ENCODE measurements at places on chromosomes 6 and 20.

- H3K27me3 ChIP-seq: no peaks in the 10 kb centered on the region
- DNase-seq: peak; percentile 9
- no peak overlapping the region for H3K27ac ChIP-seq
- no peaks in the 10 kb centered on the region for H3K36me3 ChIP-seq
- no peaks in the 10 kb centered on the region for H3K4me1 ChIP-seq
- no peak overlapping the region for H3K4me3 ChIP-seq
These were observed 261.4 kb upstream of the PRDM1 start for GRCh38 chr6:105824732-105825131.

GRCh38 chr6:71420095-71420692, 131.6 kb downstream of the OGFRL1 start:
- DNase-seq: peak; percentile 37
- no peaks in the 10 kb centered on the region for H3K27me3 ChIP-seq
- peak overlapping the region; percentile 91 for H3K4me3 ChIP-seq
- no peak overlapping the region for H3K27ac ChIP-seq

- H3K36me3 ChIP-seq: no peaks in the 10 kb centered on the region
- H3K27ac ChIP-seq: no peak overlapping the region
- DNase-seq: peak; percentile 46
- peaks cover 14% of the 10 kb centered on the region for H3K4me1 ChIP-seq
- no peaks in the 10 kb centered on the region for H3K27me3 ChIP-seq
These were observed 43.0 kb downstream of the TSPYL4 start for GRCh38 chr6:116210750-116211425.

DNA sequence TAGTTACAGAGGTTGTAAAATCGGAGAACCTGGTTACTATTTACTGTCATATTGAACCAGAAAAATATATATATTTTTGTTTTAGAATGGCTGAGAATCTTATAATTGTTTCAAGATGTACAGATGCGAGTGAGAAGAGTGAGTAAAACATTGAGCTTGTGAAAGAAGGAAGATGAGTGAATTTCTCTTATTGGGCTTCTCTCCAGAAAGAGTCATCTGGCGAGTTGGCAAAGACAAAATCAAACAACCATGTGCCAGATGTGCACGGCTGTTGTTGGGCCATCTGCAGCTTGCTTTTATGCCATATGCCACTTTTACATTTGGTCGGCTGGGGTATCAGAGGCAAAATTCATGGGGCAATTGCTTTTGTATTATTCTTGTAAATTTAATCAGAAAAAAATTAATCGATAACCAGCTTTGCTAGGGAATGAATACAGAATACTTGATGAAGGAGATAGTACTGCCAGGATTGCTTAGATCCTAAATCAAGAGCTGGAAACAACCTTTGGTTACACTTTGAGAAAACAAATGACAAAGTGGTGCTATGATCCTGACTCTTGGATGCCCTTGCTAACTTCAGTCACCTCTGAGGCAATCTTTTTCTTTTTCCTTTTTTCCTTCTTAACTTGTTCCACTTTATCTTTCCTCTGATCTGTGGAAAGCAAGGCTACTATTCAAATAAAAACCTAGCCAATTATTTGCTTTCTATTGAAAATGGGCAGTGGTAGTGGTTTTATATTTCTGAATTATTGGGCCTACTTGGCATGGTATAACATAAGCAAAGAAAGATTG, 97.1 kb upstream of the GRIK2 start:
- H3K4me1 ChIP-seq: 0 out of 2 replicates have a peak, but pooled peaks cover 9% of the 10 kb centered on the region
- H3K4me3 ChIP-seq: no peak overlapping the region
- peak; percentile 32 for DNase-seq

DNA sequence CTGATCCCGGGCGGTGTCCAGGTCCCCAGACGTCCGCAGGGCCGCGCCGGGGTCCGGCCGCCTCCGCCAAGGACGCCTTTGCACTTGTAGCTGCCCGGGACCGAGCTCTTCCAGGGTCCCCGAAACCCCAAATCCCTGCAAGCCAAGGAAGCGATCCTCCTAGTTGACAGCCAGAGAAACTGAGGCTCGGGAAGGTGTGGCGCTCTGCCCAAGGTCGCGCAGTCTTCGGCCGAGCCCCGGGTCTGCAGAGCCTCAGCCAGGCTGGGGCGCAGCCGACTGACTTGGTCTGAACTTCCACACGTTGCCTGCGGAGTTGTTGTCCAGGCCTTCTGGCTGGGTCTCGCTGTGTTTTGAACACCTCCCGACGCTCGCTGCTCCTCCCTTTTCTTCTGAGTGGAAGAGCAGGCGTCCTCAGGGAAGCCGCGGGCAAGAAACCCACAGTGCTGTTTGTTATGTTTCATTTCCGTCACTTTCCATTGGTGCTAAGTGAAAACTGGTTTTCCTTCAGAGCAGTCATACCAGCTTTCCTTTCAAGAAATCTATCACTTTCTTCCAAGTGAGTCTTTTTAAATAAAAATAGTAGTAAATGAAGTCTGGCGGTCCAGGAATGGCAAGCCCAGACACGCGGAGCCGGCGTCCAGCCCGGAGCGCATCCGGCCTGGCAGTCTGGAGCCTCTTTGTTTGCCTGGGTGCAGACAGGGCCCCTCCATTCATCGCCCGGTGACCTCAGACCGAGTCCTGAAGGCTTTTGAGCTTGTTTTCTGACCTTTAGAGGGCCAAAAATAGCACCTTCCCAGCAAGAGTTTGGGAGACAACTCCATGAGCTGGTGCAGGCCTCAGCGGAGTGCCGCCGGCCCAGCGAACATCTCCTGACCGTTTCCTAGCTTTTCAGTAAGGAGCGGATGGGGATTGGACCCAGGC, 698 bp downstream of the FAM210B start:
- 0 out of 2 replicates have a peak overlapping the region, but pooled peaks have one; percentile 3 for H3K27ac ChIP-seq
- H3K4me1 ChIP-seq: peaks cover 20% of the 10 kb centered on the region
- peak; percentile 78 for DNase-seq
- H3K4me3 ChIP-seq: peak overlapping the region; percentile 95

DNA sequence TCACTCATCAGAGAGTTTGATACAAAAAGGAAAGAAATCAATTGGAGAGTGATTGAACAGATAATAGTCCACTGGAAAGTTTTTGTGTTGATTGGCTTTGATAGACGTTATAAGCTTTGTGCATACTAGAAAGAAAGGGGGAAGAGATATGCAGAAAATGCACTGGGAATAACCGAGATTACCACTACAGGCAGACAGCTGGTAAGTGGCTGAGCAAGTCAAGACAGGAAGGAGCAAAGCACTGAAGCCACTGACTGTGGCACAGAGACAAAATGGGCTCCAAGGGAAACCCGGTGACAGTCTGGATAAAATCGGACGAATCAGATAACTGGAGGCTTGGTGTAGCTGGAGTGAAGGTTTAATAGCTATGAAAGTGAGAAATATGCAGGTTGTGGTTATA, 209.0 kb downstream of the SIM1 start:
- H3K27me3 ChIP-seq: no peaks in the 10 kb centered on the region
- H3K4me1 ChIP-seq: no peaks in the 10 kb centered on the region
- H3K4me3 ChIP-seq: no peak overlapping the region
- no peak for DNase-seq

- H3K36me3 ChIP-seq: no peaks in the 10 kb centered on the region
- H3K27me3 ChIP-seq: peaks cover 4% of the 10 kb centered on the region
- no peak overlapping the region for H3K4me3 ChIP-seq
- H3K4me1 ChIP-seq: no peaks in the 10 kb centered on the region
These were observed 346.8 kb upstream of the CNR1 start for GRCh38 chr6:88512951-88513350.

DNA sequence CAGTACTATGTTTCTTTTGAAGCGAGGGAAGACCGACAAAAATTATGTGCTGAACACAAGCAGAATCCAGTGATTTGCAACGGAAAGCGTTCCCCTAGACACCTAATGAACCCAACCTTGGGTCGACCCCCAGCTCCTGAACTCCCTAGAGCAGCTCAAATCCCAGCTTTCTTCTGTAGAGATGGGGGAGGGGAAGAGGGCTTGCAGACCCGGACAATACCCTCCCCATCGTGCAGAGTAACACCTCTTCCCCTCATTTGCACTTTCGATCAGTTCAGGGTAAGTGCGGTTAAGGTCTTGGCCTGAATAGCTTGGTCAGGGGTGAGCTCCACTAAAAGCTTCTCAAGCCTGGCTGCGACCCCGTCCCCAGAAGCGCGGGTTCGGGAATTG, 404 bp downstream of the CEP162 start:
- no peaks in the 10 kb centered on the region for H3K4me1 ChIP-seq
- H3K27me3 ChIP-seq: peaks cover 14% of the 10 kb centered on the region
- H3K27ac ChIP-seq: no peak overlapping the region
- peak overlapping the region; percentile 90 for H3K4me3 ChIP-seq
- DNase-seq: no peak

DNA sequence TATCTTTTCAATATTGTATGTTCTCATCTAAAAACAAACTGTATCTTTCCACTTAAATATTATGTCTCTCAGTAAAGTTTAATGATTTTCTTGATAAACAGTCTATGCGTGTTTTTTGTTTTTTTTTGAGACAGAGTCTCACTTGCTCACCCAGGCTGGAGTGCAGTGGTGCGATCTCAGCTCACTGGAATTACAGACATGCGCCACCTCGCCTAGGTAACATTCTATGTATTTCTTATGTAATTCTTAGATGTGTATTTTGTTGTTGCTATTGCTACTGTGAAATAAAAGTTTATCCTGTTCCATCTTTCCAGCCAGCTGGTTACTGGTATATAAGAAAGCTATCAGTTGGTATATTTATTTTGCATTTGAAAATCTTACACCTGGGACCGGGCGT, 29.4 kb downstream of the ABHD12 start:
- H3K4me3 ChIP-seq: no peak overlapping the region
- no peak overlapping the region for H3K27ac ChIP-seq
- peaks cover 17% of the 10 kb centered on the region for H3K4me1 ChIP-seq
- H3K27me3 ChIP-seq: no peaks in the 10 kb centered on the region

GRCh38 chr6:8006208-8006607, 58.0 kb downstream of the BLOC1S5 start:
- H3K27me3 ChIP-seq: no peaks in the 10 kb centered on the region
- H3K4me3 ChIP-seq: no peak overlapping the region
- H3K27ac ChIP-seq: no peak overlapping the region
- DNase-seq: peak; percentile 55
- H3K4me1 ChIP-seq: no peaks in the 10 kb centered on the region

GRCh38 chr20:35235881-35236280, 9.4 kb downstream of the MMP24 start:
- no peaks in the 10 kb centered on the region for H3K27me3 ChIP-seq
- no peaks in the 10 kb centered on the region for H3K36me3 ChIP-seq
- no peaks in the 10 kb centered on the region for H3K4me1 ChIP-seq
- no peak overlapping the region for H3K4me3 ChIP-seq
- no peak for DNase-seq

DNA sequence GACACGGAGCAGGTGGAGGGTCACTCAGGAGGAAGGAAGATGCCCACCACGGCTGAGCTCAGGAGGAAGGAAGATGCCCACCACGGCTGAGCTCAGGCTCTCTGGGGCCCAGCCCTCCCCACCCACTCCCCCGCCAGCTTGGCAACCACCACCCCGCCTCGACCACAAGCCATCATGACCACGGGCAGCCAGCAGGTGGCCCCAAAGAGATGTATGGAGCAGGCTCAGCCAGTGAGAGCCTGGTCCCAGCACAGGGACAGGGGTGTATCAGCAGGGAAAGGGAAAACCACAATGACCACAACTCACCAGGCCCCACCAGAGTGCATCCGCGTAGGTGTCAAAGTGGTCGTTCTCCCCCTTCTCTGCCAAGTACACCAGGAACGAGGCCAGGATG, 30.4 kb downstream of the KCNQ2 start:
- H3K4me3 ChIP-seq: no peak overlapping the region
- H3K36me3 ChIP-seq: no peaks in the 10 kb centered on the region
- peak; percentile 73 for DNase-seq
- H3K4me1 ChIP-seq: no peaks in the 10 kb centered on the region
- no peak overlapping the region for H3K27ac ChIP-seq

GRCh38 chr6:72946774-72947173, 278.5 kb downstream of the KHDC1L start:
- no peaks in the 10 kb centered on the region for H3K27me3 ChIP-seq
- no peak overlapping the region for H3K4me3 ChIP-seq
- H3K36me3 ChIP-seq: no peaks in the 10 kb centered on the region
- H3K4me1 ChIP-seq: peaks cover 17% of the 10 kb centered on the region

- H3K4me3 ChIP-seq: no peak overlapping the region
- H3K4me1 ChIP-seq: no peaks in the 10 kb centered on the region
- no peak overlapping the region for H3K27ac ChIP-seq
- no peaks in the 10 kb centered on the region for H3K27me3 ChIP-seq
- DNase-seq: no peak
- H3K36me3 ChIP-seq: no peaks in the 10 kb centered on the region
These were observed 77.4 kb upstream of the MTHFD1L start for GRCh38 chr6:150788089-150788488.

DNA sequence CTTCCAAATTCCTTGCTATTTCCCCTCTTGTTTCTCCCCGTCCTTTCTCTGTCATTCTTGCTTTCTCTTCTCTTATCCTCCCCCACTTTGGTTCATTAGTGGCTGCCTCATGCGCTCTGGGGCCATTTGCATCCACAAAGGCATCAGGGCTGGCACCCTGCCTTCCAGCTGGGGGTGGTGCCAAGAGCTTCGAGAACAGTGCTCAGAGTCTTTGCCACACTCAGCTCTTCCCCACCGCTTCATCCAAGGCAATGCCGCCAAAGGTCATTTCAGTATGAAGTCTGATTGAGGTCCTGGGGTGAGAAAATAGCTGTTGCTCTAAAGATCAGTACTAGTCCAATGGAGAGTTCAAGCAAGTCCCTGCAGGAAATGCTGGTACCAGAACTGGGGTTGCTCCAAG, 22.7 kb downstream of the OLIG3 start:
- peaks cover 49% of the 10 kb centered on the region for H3K27me3 ChIP-seq
- H3K4me3 ChIP-seq: no peak overlapping the region
- no peaks in the 10 kb centered on the region for H3K4me1 ChIP-seq
- H3K36me3 ChIP-seq: no peaks in the 10 kb centered on the region

GRCh38 chr20:37364013-37364926, 18.3 kb downstream of the SRC start:
- no peak overlapping the region for H3K27ac ChIP-seq
- H3K4me3 ChIP-seq: no peak overlapping the region
- DNase-seq: no peak
- no peaks in the 10 kb centered on the region for H3K27me3 ChIP-seq

DNA sequence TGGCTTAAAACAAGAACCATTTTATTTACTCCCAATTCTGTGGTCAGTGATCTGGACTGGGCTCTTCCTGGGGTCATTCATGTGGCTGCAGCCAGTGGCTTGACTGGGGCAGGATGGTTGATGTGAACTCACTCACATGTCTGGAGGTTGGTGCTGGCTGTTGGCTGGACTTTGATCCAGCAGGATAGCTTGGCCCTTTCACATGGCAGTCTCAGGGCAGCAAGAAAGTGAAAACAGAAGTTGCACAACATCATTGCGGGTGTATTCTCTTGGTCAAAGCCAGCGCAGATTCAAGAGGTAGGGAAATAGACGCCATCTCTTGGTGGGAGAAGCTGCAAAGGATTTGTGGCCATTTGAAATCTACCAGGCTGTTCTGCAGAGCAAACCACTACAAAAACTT, 77.2 kb downstream of the MDGA1 start:
- H3K4me1 ChIP-seq: peaks cover 20% of the 10 kb centered on the region
- H3K27ac ChIP-seq: no peak overlapping the region
- H3K27me3 ChIP-seq: 0 out of 2 replicates have a peak, but pooled peaks cover 4% of the 10 kb centered on the region
- H3K4me3 ChIP-seq: no peak overlapping the region
- no peaks in the 10 kb centered on the region for H3K36me3 ChIP-seq
- DNase-seq: no peak

GRCh38 chr6:16776394-16777017, 15.2 kb upstream of the ATXN1 start:
- DNase-seq: no peak
- no peaks in the 10 kb centered on the region for H3K36me3 ChIP-seq
- no peak overlapping the region for H3K27ac ChIP-seq
- no peak overlapping the region for H3K4me3 ChIP-seq

Data from PC-3 (cell line).